NCI-H774 (cell line): ENCODE measurements at places on chromosomes 5 and 9.

GRCh38 chr9:34830068-34830467 lies 120.1 kb upstream of the CCL21 start:
- no peak for DNase-seq

- DNase-seq = no peak
Measured at GRCh38 chr5:113276001-113276400, 158.8 kb downstream of the TSSK1B start.

DNA sequence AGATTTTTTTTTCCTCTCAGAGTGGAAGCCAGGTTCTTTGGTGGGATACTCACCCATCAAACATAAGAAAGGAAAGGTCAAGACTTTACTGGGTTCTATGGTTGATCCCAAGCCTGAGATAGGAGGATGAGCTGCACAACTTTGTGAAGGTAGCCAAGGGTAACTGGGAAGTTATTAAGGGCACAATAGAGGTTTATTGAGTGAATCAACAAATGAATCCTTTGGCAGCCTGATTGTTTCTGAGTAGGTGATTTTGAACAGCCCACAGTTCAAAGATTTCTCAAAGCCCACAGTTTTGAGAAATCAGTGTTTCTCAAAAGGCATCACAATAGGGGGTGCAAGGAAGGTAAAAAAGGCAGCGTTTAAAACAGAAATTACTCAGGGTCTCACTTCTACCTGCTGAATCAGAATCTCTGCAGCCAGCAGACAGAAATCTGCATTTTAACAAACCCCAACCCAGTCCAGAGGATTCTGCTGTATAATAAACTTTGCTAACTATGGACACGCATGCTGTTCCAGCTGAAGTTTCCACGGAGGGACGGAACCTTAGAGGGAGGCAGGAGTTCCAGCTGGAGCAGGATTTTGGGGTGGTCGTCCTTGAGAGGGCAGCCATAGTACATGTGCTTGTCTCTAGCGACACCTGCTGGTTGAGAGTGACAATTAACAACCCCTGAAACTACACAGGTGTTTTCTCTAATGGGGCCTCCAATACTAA lies 32.7 kb upstream of the FSD1L start:
- DNase-seq = peak; percentile 38

GRCh38 chr5:82396396-82396795 lies 118.2 kb upstream of the RPS23 start:
- DNase-seq = no peak

DNA sequence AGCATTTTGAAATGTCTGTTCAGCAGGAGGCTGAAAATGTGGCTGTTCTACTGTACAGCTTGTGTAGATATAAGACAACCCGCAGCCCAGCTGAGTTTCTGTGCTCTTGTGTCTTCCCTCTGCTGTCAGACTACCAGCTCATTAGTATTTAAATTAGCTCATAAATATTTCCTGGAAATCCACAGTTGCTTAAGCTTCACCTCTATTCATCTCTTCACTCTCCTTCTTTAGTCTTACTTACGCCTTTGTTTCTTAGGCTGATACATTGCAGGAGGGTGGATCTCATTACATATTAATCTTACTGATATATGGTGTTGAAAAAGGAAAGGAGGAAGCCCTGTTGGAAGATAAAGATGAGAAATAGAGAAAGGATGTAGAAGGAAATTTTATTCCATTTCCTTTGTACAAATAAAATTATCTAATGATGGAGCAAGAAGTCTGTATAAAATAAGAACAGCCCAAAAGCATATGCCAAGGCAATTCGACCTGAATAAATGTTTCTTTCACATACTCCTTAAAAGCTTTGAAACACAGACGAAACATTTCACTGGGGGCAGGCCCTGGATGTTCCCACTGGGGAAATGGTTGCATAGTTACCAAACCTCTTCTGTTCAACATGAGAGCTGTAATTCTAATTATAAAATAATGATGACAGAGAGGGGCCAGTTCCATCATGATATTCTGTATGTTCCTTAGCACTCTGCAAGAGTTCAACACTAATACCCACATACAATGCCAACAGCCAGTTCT lies 111.8 kb upstream of the APC start:
- no peak for DNase-seq

DNA sequence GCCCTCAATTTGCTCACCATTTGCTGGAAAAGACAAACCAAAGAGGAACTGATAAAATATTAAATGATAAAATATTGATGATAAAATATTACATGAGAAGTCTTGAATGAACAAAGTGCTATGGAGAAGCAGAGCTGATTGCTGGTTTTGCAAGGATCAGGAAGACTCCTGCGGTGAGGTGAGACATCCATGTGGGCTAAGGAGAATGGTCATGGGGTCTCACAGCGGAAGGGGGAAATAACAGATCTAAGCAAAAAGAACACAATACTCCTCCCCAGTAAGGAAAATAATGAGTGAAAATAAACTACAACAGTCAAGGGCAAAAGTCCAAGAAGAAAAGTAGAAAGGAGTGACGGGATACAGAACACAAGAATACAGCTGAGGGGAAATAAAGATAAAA lies 146.8 kb downstream of the LURAP1L start:
- DNase-seq = no peak

GRCh38 chr5:73867345-73868335 lies 241.6 kb downstream of the ARHGEF28 start:
- peak; percentile 27 for DNase-seq

DNA sequence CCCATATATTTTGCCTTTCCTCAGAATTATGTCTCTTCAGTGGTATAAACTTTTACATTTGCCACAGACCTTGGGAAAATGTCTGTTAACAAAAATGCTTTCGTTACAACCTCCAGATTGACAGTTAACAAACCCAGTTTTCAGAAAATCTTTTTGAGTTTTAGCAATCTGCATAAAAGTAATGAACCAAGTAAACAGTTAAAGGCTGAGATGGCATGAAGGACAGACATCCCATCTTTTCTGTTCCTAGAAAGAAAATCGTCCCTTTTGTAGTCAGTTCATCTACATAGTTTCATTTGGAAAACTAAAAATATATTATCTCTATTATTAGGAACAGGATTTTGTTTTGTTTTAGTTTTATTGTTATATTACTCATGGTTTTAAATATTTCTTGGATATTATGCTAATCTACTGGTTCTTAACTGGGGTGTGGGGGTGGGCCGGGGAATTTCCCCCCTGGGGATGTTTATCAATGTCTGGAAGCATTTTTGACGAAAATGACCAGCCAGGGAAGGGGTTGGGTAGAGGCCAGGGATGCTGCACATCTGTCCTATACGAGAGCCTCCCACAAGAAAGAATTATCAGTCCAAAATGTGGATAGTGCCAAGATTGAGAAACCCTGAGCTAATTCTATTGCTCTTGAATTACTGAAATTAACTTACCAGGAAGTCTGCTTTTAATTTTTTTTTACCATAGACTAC lies 11.9 kb downstream of the FYB1 start:
- DNase-seq = no peak

GRCh38 chr5:175347931-175348330 lies 96.1 kb downstream of the DRD1 start:
- DNase-seq = no peak

DNA sequence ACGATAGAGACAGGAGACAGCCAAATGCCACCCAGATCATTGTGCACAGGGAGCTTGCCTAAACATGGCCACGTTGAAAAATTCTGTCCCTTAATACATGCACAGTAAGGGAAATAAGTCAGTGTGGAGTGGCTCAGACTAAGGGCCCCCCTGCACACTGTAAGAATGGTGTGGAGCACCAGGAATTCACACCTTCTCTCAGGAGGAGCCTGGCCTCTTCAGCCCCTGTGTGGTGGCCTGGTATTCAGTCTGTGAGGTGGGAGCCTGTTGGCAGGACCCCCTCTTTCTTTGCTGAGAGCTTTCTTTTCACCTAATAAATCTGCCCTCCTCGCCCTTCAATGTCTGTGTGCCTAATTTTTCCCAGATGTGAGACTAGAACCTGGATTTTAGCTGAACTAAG lies 66.1 kb upstream of the RASGRF2 start:
- no peak for DNase-seq

GRCh38 chr9:105757496-105758251 lies 63.3 kb downstream of the TMEM38B start:
- no peak for DNase-seq

GRCh38 chr9:107000218-107000617 lies 137.3 kb downstream of the ZNF462 start:
- no peak for DNase-seq

- DNase-seq = no peak
Measured at GRCh38 chr9:137437691-137438590, 3.2 kb downstream of the ENTPD8 start.

GRCh38 chr5:168879331-168879730 lies 300.2 kb upstream of the PANK3 start:
- DNase-seq = no peak

- DNase-seq = peak; percentile 39
Measured at GRCh38 chr5:174793684-174794328, 69.4 kb downstream of the MSX2 start.

DNA sequence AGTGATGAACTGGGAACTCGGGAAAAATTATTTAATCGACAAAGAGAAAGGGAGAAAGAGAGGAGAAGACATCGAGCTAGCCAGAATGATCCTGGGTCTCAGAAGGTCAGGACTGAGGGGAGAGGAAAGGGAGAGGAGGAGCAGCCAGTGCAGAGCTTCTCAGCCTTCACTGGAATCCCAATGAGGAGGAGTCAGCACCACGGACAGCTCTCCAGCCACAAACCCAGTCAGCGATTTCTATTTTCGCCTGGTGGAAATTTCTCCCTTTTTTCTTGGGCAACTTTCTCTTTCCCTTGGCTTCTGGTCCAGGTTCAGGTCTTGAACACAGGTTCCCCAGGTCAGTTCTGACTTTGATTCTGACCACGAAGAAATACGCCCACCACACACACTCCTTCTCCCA lies 1.6 kb upstream of the BRINP1 start:
- no peak for DNase-seq

DNA sequence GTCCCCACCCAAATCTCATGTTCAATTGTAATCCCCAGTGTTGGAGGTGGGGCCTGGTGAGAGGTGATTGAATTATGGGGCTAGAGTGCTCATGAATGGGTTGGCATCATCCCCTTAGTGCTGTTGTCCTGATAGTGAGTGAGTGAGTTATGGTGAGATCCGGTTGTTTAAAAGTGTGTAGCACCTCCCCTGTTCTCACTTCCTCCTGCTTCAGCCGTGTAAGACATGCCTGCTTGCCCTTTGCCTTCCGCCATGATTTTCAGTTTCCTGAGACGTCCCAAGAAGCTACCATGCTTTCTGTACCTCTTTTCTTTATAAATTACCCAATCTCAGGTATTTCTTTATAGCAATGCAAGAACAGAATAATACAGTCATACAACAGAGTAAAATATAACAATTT lies 742 bp upstream of the LECT2 start:
- DNase-seq = no peak
